ENCODE measurements at places on chromosomes 6 and 20. TPM values are rescaled to one million over a fixed set of nuclear protein-coding genes. Genes with fewer than 3 reads are reported as not detected.
A peak's percentile ranks its signal among the peaks of the same experiment; 100 is the strongest.

DNA sequence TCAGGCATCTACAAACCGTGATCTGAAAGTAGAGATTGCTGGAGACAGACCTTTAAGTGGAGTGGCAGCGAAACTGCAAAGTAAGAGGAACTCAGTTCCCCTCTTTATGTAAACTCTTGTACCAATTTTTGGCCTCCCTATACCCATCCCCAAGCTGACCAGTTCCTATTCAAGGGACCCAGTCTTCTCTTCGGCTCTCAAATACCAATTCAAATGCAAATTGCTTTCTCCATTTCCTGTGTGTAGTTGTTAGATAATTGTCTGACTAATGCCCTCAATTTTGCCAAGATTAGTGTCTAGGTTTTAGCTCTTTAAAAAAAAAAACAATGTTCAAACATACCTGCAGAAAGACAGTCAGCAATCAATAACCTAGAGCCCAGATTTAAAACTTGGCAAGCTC, 150.9 kb downstream of the EYA4 start:
- DNase-seq, result peak; percentile 48

NOX3 gene
- total RNA-seq, result not detected

BTNL2 gene
- total RNA-seq, result 0.26 TPM

CCN6 gene
- not detected for total RNA-seq

DNA sequence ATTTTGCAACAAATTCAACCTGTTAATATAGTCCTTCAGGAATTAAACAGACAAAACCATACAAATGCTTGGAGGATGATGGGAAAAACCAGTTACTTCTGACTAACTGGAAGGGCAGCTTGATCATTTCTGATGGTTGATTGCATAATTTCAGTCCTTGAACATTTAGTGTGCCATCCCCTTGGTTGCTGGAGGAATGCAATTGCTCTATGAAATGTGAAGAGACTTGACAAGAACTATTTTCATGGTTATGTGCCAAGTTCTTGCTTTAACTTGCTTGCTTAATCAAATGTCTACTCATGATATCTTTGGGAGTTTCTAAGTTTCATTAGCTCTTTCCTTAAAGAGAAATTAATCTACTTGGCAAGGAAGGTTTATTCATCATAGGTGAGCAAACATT, 45.2 kb downstream of the ANKEF1 start:
- DNase-seq, result peak; percentile 100

TRIM38 gene
- total RNA-seq, result 2.9 TPM

DNA sequence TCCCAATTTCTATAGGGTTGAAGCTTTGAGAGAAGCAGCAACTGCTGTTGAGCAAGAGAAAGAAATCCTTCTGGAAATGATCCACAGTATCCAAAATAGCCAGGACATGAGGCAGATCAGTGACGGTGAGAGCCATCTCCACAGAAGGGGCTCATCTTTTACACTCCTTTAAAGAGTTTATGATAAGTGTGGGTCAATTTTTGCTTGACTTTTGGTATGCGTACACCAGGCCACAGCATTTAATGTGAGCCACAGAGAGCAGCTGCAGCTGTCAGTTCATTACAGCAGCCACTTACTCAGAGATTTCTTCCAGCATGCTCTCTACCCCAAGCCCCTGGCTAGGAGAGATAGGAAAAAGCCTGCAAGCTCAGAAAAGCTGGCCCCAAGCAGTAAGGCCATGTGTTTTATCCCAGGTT, 9.9 kb downstream of the BAG2 start:
- DNase-seq, result no peak

GRCh38 chr6:42599558-42599957, 35.7 kb downstream of the UBR2 start:
- DNase-seq, result no peak

GRCh38 chr6:156779206-156780094, 2.3 kb downstream of the ARID1B start:
- DNase-seq, result no peak

DNA sequence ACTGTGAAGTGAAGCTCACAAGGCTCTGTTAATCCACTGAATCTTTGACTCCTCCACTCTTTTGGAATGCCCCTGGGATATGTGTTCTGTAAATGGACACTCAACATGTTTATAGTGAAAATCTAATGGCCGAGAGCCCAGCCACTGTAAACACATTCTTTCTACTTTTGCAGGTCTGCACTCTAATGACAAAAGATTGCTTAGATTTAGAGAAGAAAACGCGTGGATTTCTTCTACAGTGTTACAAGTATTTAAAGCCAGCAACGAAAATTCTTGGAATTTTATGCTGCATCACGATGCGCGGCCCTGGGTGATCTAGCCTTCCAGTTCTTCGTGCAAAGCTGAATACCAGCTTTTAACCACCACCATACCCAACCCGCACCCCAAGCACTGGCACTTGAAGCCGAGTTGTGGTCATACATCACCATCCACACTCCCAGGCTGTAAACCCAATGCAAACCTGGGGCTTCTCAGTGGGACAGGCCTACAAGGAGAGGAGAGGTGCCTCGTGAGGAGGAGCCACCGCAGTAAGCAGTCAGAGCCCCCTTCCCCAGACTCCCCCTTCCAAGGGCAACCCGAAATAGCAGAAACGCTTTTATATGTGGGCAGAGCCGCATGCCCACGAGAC, 3.7 kb upstream of the FOXO3 start:
- DNase-seq, result no peak

GRCh38 chr6:4210629-4211419, 75.4 kb upstream of the ECI2 start:
- peak; percentile 65 for DNase-seq

GDAP1L1 gene
- total RNA-seq, result not detected

GRCh38 chr20:45971425-45971674, 653 bp downstream of the ZNF335 start:
- no peak for DNase-seq

- DNase-seq, result no peak
These were observed 108.0 kb upstream of the DST start for GRCh38 chr6:56750686-56751085.
